Activated naive CD8-positive, alpha-beta T cell treated with anti-CD3 and anti-CD28 coated beads, Interleukin-2, amount 10 ng/mL, durations not matched to agents 7 days and 5 days (primary cell): ENCODE measurements at places on chromosomes 6 and 20. TPM values are rescaled to one million over a fixed set of nuclear protein-coding genes. Genes with fewer than 3 reads are reported as not detected.

DNA sequence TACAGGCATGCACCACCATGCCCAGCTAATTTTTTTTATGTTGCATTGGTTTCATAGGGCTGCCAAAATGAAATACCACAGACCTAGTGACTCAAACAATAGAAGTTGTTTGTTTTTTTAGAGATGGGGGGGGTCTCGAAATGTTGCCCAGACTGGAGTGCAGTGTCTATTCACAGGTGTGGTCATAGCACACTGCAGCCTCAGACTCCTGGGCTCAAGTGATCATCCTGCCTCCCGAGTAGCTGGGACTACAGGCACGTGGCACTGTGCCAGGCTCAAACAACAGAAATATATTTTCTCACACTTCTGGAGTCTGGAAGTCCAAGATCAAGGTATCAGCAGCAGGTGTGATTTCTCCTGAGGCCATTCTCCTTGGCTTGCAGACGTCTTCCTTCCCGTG is 6.6 kb upstream of the SLC16A10 start:
- no peak for DNase-seq
- H3K36me3 ChIP-seq, result no peaks in the 10 kb centered on the region
- H3K4me1 ChIP-seq, result no peaks in the 10 kb centered on the region
- H3K27me3 ChIP-seq, result peaks cover 2% of the 10 kb centered on the region

DNA sequence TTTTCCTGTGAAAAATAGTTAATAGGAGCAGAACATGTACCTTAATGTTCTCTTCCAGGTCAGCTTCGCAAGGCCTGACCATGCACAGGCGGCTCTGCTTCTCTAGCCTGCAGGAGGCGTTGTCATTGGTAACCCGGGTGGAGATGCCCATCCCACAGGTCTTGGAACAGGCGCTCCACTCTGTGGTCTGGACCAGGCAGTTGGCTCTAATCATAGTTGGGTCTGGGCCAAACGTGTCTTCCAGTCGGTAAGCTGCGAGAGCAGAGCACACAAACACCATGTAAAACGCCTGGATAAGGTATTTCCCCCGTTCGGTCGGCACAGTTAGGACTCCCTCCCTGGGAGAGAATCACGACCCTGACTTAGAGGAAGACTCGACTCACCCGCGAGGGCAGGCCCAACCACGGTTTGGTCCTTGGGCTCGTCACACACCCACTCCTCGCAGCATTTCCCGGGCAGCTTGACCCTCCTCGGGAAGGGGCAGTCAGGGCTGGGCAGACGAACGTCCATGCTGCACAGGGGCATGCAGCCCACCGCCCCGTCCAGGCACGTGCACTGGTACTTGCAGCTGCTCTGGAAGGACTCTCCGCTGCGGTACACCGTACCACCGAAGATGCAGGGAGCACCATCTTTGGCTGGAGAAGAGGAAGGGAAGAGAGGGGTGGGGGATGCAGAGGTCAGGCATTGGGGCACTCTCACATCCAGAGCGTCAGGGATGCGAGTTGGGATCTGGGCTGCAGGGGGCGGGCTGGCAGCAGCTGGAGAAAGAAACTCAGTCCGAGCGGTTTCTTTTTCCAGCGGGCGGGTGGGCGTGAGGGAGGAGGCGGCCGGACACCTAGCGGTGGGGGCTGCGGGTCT is 1.0 kb downstream of the CCN2 start:
- H3K27me3 ChIP-seq, result peaks cover 67% of the 10 kb centered on the region
- DNase-seq, result peak; percentile 35
- no peaks in the 10 kb centered on the region for H3K36me3 ChIP-seq
- peak overlapping the region; percentile 85 for H3K4me3 ChIP-seq
- H3K27ac ChIP-seq, result no peak overlapping the region

DNA sequence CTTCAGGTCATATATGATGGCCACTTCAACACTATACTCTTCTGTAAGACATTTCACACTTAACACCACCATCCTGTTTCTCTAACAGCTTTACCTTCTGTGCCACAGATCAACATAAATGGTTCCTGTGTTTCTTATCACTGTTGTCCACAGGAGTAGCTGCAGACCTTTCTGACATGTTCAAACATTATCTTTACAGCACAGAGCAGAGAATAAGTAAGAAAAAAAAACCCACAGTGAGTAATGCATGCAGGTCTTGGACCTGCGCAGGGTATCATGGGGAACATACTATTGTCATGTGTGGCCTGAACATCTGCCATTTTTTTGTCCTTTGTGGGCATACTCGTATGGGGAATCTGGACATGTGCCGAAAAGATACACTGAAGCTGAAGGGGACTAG is 161.9 kb downstream of the KIF16B start:
- H3K4me1 ChIP-seq, result no peaks in the 10 kb centered on the region
- H3K4me3 ChIP-seq, result no peak overlapping the region

GRCh38 chr6:10510592-10511367 is 10.4 kb upstream of the GCNT2 start:
- no peaks in the 10 kb centered on the region for H3K36me3 ChIP-seq
- peaks cover 9% of the 10 kb centered on the region for H3K4me1 ChIP-seq
- no peak overlapping the region for H3K27ac ChIP-seq
- H3K4me3 ChIP-seq, result peak overlapping the region; percentile 0

GRCh38 chr6:105603788-105604586 is 201.1 kb upstream of the PREP start:
- no peak for DNase-seq
- no peak overlapping the region for H3K27ac ChIP-seq
- H3K27me3 ChIP-seq, result peaks cover 12% of the 10 kb centered on the region
- H3K4me3 ChIP-seq, result no peak overlapping the region
- peaks cover 1% of the 10 kb centered on the region for H3K36me3 ChIP-seq

- peaks cover 89% of the 10 kb centered on the region for H3K27me3 ChIP-seq
- H3K4me1 ChIP-seq, result peaks cover 14% of the 10 kb centered on the region
- H3K36me3 ChIP-seq, result no peaks in the 10 kb centered on the region
- no peak within 1 kb of the TSS for H3K27ac ChIP-seq
Observed at GRCh38 chr6:159169193-159169555, at the start of gene FNDC1. Gene FNDC1, plus strand, starts transcription at chr6:159169400. Its CDS starts 197 bp downstream, at chr6:159169597.

GRCh38 chr6:138765896-138766655 is 7.5 kb upstream of the CCDC28A start:
- no peak for DNase-seq
- no peaks in the 10 kb centered on the region for H3K36me3 ChIP-seq
- H3K4me1 ChIP-seq, result peaks cover 7% of the 10 kb centered on the region
- no peaks in the 10 kb centered on the region for H3K27me3 ChIP-seq
- no peak overlapping the region for H3K4me3 ChIP-seq

HCRTR2 gene
- total RNA-seq, result not detected

DNA sequence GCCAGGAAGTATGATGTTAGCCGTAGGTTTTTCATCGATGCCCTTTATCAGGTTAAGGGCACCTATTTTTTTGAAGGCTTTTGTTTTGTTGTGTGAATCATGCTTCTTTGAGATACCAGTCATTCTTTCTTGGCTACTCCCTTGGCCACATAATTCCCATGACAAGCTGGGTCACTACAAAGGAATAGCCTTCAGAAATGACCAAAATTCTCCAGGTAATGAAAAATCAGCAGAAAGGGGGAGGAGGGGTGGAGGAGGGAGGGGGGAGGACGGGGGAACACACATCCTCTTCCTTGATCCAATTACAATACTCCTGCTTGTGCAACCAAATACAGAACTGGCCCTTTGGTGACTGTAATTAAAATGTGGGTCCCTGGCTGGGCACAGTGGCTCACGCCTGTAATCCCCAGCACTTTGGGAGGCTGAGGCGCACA is 21.7 kb upstream of the TGM2 start:
- no peak for DNase-seq
- no peak overlapping the region for H3K4me3 ChIP-seq
- no peaks in the 10 kb centered on the region for H3K4me1 ChIP-seq
- H3K27me3 ChIP-seq, result peaks cover 34% of the 10 kb centered on the region
- H3K27ac ChIP-seq, result no peak overlapping the region
- H3K36me3 ChIP-seq, result no peaks in the 10 kb centered on the region

ADIG gene
- not detected for total RNA-seq

DNA sequence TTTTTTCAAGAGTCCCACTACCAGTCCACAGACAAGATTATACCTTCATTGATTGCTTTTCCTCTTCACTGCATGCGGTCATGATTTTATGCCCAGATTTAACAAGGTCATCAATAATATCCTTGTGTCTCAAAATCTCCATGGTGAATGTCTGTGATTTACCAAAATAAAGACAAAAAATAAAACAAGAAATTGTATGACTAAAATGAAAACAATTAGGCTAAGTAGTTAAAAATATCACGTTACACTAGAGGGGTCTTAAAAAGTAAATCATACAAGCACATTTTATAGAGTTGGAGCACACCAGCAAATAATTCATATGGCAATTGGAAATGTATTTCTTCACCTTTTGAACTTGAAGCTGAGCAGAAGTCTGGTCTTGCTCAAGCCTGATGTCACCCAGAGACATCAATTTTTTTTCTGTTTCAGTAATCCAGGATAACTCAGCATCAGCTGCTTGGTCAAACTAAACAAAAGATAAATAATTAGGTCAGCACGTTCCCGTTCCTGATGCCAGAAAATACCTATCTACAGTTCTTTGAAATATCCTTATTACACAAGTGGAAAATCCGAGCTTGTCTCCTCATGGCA is 125.4 kb downstream of the DST start:
- H3K36me3 ChIP-seq, result no peaks in the 10 kb centered on the region
- H3K4me1 ChIP-seq, result peaks cover 2% of the 10 kb centered on the region
- peaks cover under 1% of the 10 kb centered on the region for H3K27me3 ChIP-seq
- no peak overlapping the region for H3K27ac ChIP-seq

DAAM2 gene
- total RNA-seq, result not detected

MUCL3 gene
- total RNA-seq, result not detected

GRCh38 chr6:46565531-46565930 is 74.3 kb upstream of the RCAN2 start:
- DNase-seq, result no peak
- no peaks in the 10 kb centered on the region for H3K4me1 ChIP-seq
- no peak overlapping the region for H3K4me3 ChIP-seq
- H3K27me3 ChIP-seq, result peaks cover 7% of the 10 kb centered on the region

DNA sequence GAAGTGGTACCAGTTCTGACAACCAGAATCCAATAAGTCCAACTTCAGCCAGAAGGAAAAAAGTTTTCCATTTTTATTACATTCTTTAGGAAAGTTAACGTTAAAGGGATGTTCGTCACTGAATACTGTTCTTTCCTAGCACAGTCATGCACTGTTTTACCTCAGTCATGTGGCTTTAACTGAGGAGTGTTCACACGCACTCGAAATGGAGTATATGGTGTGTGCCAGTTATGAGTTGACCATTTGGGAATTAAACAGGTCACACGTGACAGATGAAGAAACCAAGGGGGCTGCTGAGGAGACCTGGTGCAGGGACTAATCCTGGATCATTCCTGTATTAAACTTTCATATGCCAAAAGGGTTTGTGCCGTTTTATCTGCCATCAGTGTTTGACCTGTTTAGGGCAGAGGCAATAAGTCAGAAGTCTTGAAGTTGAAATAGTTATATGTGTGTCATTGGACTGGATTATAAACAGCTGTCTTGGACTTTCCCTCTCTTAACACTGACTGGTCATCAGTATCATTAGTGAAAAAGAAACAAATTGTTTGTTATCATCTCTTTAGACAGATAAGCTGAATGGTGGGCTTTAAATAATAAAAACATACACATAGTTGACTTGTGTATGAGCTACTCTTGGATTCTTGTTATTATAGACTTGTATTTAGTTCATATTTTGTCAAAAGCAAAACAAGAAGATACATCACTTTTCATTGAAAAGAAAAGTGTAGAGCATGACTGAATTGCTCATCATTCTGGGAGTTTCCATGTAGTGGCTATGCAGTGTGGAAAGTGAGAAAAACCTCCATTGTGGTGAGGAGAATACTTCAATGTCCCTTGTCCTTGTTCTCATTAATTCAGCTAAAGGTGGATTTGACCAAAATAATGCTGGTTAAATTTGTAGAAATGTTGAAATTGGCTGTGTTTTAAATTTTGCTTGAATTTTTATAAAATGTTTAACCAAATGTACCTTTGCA is 123.5 kb upstream of the SAMD5 start:
- no peak overlapping the region for H3K27ac ChIP-seq
- H3K4me1 ChIP-seq, result no peaks in the 10 kb centered on the region
- H3K4me3 ChIP-seq, result no peak overlapping the region
- no peaks in the 10 kb centered on the region for H3K27me3 ChIP-seq
- no peak for DNase-seq

GRCh38 chr6:29451471-29452193 is 5.2 kb downstream of the OR11A1 start:
- H3K27me3 ChIP-seq, result peaks cover 8% of the 10 kb centered on the region
- H3K4me3 ChIP-seq, result no peak overlapping the region

DNA sequence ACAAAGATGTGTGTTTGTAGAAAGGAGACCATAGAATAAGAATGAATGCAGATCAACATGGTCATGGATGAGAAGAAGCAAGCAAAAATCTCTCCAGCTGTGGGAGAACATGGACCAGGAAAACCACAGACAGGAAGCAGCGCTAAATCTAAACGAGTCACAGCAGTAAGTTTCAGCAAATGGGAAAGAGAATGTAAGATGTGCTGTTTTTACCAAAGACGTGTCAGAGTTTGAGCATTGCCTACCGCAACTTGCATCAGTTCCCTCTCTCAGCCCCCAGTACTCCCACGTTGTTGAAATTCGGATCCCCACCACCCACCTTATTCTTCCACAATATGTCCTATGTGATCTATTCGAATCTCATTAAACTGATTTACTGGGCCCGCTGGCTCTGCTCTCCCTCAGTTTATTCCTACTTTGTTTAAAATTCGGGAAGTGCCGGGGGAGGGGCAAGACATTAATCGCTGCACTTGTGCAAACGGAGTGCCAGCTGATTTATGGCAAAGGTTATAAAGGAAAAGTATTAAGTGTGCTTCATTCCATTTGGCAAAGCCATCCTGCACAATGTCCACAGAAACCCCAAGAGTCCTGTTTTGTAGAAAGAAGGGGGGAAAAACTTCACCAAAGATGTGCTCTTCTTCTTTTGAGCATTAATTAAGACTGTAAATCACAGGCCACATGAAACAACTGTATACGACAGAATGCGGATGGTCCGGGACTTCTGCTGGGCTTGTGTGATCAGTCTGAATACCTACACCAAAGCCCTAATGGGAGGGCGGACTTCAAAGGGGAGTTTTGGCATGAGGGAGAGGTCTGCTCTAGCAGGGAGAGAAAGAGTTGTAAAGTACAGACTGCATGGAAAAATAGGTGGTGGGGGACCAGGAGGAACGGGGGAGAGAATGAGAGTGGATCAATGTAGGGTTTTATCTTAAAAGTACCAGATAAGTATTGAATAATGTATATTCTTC is 59.1 kb upstream of the PRDM1 start:
- H3K27ac ChIP-seq, result no peak overlapping the region
- peaks cover 6% of the 10 kb centered on the region for H3K4me1 ChIP-seq
- H3K36me3 ChIP-seq, result peaks cover 2% of the 10 kb centered on the region
- no peak for DNase-seq

CCM2L gene
- not detected for total RNA-seq

FAM209B gene
- 1.8 TPM for total RNA-seq

RIOK1 gene
- 29.6 TPM for total RNA-seq

CAGE1 gene
- 0.20 TPM for total RNA-seq

ZNFX1 gene
- 64.2 TPM for total RNA-seq

NRN1 gene
- 49.8 TPM for total RNA-seq

- no peaks in the 10 kb centered on the region for H3K36me3 ChIP-seq
- no peak for DNase-seq
- H3K27ac ChIP-seq, result no peak overlapping the region
- H3K4me3 ChIP-seq, result no peak overlapping the region
Observed at GRCh38 chr20:18783385-18783959, 30.1 kb upstream of the SCP2D1 start.

MDN1 gene
- 58.2 TPM for total RNA-seq
